NCI-H187 (cell line): ENCODE measurements at places on chromosomes 3 and 15.

- DNase-seq: no peak
Measured at GRCh38 chr3:152323834-152324233, 55.1 kb downstream of the MBNL1 start.

- no peak for DNase-seq
Measured at GRCh38 chr15:83657549-83657948, 3.6 kb downstream of the ADAMTSL3 start.

DNA sequence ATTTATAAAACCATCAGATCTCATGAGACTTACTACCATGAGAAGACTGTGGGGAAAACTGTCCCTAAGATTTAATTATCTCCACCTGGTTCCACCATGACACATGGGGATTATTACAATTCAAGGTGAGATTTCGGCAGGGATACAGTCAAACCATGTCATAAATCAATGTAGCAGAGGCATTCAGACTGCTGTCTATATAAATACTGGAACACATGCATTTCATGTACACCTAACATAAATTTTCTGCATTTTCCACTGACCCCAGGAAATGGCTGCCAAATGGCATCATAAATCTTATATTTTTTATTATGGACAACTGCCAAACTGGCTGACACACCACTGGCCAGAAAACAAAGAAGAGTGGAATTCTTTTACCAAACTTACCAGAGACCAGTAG, 755.1 kb upstream of the EPHA6 start:
- no peak for DNase-seq

- no peak for DNase-seq
Measured at GRCh38 chr3:37945156-37945806, 45.3 kb upstream of the VILL start.

DNA sequence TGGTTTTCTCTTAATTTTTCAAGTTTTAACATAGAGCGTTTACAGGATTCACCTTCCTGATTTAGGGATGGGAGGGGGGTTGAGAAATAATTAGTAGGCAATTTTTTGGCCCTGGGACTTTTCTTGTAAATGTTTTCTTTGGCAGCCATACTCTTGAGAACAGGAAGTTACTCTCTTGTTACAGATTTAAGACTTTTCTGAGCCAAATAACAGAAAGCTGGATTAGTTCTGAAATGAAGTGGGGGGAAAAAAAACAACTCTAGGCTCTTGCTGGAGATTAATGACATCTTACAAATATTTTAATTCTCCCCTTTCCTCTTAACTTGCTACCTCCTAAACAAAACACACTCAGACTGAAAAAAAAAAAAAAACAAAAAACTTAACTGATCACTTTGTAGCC, 13.8 kb upstream of the POLR2M start:
- DNase-seq: no peak
